ENCODE measurements at places on chromosomes 4 and X. TPM values are rescaled to one million over a fixed set of nuclear protein-coding genes. Genes with fewer than 3 reads are reported as not detected.

The CT83 gene
- not detected for total RNA-seq

The F8 gene
- total RNA-seq = 4.5 TPM

The RCHY1 gene
- 5.2 TPM for total RNA-seq

The LRCH2 gene
- total RNA-seq = 7.8 TPM

The ASMT gene
- total RNA-seq = not detected

The CHM gene
- total RNA-seq = 13.8 TPM

The LPAR4 gene
- not detected for total RNA-seq

The ART3 gene
- 0.68 TPM for total RNA-seq

The ITIH6 gene
- not detected for total RNA-seq

The UBA6 gene
- 47.1 TPM for total RNA-seq

DNA sequence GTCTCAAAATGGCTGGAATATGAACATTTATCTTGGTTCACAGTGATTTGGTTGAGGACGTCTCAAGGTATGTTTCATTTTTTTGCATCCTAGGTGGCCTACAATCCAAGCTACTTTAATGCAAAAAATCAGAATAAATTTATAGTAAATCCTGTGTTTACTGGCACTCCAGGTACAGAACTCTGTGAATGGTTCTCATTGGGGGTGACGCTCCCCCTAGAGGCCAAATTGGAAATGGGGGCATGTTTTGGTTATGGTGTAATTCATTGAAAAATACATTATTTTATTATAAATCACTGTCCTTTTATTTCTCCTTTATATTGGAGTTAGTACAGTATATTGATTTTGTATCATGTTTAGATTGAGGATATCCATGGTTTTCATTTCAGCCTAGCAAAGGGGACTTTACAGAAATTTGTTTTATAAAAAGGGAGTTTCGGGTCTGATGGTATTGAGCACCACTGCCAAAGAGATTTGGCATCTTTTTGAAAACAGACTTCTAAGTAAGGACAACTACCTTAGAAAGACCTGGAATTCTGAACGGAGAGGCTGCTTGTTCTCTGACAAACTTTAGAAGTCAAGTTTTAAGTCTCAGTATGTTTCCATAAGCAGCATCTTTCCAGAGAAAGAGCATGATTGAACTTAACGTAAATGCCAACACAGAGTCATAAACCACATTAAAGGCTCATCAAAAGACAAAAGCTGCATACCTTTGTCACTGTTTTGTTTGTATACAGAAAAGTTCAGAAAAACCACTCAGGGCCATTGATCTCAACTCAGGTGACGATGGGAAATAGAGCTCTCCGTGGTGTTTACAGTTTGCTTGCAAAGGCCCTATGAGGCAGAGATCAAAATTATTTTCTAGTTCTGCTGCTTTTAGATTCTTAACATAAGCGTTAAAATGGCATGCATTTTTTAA is 19.4 kb downstream of the MTM1 start:
- DNase-seq = no peak

DNA sequence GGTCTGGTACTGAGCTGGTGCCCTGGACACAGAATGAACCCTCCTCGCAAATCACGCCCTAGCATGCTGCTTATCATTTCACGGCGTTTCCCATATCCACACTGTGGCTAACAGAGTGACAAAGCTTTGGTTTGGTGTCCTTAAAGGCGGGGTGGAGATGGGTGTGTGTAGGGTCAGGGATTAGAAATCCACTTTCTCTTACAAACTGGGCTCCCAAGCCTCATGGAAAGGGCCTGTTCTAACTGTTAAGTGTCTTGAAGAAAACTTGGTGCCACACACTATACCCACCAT is 735 bp upstream of the CHRDL1 start:
- no peak for DNase-seq

DNA sequence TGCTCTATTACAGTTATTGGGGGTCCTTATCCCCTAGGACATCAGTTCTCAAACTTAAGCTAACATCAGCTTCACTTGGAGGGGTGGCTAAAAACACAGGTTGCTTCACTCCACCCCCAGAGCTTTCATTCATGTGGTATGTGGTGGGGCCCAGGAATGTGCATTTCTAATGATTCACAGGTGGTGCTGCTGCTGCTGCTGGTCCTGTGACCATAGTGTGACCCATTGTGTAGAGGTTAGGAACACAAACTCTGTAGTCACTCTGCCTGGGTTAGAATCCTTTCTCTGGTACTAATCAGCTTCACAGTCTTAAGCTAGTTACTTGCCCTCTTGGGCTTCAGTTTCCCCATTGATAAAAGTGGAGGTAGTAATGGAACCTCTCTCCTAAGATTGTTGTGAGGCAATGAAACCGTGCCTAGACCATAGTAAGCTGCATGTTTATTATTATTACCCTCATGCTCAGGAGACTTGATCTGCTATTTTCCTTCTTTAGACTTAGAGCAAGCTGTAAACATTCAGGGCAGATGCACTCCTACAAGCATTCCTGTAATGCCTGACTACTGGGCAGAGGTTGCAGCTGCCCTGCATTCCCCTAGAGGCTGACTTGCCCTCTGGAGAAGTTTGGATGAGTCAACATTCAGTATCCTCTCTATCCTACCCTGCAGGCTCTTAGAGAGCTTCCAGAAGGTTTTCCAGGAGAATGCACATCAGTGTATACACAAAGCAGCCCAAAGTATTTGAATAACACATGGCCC is 94.1 kb upstream of the ACSL4 start:
- DNase-seq = no peak

- DNase-seq = no peak
These were observed 451.5 kb downstream of the UBE2NL start for GRCh38 chrX:144335402-144335801.

- no peak for DNase-seq
These were observed 837 bp downstream of the NAT8L start for GRCh38 chr4:2059726-2060602.

DNA sequence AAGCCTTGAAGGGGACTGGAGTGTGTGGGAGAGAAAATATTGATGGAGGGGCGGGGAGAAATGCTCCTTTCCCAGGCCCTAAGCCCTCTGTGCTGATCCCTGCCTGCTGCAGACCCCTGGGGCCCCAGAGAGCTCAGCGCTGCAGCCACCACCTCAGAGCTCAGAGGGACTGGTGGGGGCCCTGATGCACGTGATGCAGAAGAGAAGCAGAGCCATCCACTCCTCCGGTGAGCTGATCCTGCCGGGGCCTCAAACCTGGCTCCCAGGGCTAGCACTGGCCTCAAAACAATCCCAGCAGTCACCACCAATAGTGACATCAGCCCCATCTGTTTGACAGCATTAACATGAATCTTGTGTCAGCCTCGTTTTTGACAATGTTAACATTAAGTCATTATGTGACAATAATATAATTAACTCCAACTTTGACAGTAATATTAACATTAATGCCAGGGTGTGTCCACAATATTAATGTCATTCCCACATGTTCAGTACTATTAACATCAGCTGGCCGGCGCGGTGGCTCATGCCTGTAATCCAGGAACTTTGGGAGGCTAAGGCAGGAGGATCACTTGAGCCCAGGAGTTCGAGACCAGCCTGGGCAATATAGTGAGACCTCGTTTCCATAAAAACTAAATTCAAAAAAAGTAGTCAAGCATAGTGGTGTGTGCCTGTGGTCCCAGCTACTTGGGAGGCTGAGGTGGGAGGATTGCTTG is 5.8 kb downstream of the WAS start:
- no peak for DNase-seq

- DNase-seq = peak; percentile 88
These were observed 51.9 kb downstream of the MAOA start for GRCh38 chrX:43707812-43708548.

- DNase-seq = no peak
These were observed 157.8 kb downstream of the ANTXR2 start for GRCh38 chr4:79915246-79915645.

DNA sequence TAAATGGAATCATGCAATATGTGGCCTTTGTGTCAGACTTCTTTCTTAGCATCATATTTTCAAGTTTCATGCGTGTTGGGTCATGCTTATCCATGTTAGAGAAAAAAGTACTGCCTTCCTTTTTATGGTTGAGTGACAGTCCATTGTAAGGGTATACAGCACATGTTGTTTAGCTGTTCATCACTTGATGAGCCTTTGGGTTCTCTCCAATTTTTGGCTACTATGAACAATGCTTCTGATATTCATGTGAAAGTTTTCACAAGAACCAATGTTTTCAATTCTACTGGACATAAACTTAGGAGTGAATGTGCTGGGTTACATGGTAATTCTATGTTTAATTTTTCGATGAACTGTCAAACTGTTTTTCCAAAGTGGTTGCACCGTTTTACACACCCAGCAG is 28.1 kb upstream of the LNX1 start:
- no peak for DNase-seq

GRCh38 chr4:158580064-158580463 is 58.4 kb downstream of the RXFP1 start:
- no peak for DNase-seq

- DNase-seq = no peak
These were observed 136.2 kb upstream of the BMPR1B start for GRCh38 chr4:94621491-94622080.

GRCh38 chrX:155766321-155766720 is 114.8 kb upstream of the VAMP7 start:
- no peak for DNase-seq

- no peak for DNase-seq
These were observed 36.0 kb upstream of the TTC29 start for GRCh38 chr4:146981651-146982050.

DNA sequence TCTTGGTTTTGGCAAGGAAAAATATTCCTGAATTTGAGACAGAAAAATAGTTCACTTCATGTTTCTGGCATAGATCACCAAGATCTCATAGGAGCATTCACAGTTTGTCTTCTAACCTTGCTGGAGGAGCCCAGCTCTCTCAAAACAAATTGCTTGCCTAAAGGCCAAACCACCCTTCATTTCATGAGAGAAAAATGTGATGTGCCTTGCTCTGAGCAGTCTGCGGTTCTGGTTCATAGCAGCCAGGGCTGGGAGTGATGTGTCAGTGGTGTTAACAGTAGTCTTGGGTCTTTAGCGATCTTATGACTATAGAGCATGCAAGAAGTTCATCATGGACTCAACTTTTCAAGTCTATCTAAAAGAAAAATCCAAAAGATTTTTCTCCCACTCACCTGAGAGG is 183.3 kb downstream of the DCLK2 start:
- DNase-seq = no peak

DNA sequence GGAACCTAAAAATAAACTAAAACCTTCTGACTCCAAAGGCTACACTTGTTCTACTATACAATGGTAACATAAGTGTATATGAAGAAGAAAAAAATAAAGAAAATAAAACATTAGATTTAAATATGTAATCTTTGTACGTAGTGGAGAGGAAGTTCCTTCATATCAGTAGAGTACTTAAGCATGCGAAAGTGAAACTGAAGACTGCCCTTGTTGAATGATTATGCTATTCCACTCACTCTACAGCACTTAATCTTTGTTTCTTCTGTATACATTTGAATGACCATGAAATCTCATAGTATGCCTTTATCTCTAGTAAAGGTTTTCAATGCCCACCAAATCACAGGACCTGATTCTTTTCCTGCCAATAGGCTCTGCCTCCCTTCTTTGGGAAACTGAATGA is 78.9 kb downstream of the NDST3 start:
- no peak for DNase-seq

- no peak for DNase-seq
These were observed 14.2 kb downstream of the LRP2BP start for GRCh38 chr4:185381288-185382196.

DNA sequence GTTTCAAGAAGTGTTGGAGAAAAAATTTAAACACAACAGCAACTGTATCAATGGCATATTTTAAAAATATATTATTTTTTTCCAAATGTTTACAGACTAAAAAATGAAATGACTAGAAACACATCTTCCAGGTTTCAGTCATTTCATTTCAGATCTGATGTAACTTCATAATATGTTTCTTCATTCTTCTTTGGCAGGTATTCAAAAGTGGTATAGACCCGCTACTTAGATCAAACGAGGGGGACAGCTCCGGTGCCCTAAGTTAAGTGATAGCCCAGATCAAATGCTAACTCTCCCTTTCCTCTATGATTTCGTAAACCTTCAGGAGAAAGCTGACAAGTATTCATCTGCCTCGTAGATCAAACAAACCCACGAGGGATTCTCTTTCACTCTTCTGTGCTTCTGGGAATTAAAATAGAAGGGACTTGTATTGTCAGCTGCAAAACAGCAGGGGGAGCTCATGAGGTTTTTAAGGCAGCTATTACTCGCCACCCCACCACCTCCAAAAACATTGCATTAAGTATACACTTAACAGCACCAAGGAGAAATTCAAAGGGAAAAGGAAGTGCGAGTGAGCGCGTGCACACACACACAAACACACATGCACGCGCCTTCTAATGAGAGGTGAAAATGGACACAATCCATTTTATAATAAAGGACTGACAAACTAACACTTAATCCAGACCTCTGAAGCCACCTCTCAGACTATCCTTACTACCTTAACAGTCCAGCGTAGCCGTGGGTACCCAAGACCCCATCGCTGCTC is 21.4 kb downstream of the HELT start:
- DNase-seq = peak; percentile 33

- no peak for DNase-seq
These were observed 1925.5 kb downstream of the PCDH7 start for GRCh38 chr4:32645653-32646052.

DNA sequence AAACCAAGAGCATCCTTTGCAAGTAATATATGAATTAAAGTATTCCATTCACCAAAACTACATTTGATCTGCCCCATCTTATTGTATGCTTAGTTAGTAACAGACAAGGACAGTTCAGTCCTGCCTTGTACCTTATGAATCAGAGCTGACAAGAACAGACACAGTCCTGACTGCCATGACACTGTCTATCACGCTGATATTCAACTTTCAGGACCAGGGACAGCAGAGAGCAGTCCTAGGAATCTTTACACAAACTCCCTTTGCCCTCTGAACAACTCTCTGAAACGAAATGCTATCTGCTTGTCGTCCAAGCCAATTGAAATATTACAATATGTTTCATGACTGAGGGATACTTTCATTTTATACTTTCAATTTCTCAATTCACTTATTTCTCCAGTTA is 268.6 kb upstream of the VCX start:
- no peak for DNase-seq

GRCh38 chr4:127124919-127125318 is 507.8 kb upstream of the INTU start:
- no peak for DNase-seq
